EH (cell line): ENCODE measurements at places on chromosomes 11 and 22.

DNA sequence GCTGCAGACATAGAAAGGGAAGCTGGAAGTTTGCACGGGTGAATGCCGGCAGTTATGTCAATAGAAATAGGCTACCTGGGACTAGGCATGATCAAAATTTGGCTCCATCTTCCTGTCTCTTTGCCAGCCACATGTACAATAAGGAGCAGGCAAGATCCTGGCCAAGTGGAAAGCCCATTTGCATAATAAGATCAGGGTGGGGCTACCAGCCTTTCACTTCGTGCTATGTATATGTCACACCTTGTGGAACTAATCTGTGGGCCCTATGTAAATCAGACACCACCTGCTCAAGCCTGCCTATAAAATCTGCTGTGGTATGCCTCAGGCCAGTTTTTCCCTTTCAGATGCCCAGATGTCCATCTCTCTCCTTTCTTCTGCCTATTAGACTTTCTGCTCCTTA is 79.3 kb upstream of the DRD2 start:
- no peak for DNase-seq

DNA sequence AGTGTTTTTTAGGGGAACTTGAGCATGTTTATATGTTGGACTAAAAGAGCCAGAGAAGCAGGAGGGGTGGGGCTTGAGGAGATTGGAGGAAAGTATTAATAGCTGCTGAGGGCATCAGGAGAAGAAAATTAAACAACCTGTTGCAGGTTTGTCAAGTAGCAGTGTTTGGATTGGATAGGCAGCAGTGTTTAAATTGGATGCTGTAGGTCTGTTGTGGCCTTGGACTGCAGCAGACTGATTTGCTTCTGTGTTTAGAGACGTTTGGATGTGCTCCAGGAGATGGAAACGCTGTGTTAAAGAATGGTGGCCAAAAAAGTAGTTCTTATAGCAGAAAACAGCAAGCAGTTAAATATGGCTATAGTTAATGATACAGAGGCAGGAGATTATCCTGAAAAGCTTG is 5.7 kb downstream of the EIF3L start:
- DNase-seq: no peak

DNA sequence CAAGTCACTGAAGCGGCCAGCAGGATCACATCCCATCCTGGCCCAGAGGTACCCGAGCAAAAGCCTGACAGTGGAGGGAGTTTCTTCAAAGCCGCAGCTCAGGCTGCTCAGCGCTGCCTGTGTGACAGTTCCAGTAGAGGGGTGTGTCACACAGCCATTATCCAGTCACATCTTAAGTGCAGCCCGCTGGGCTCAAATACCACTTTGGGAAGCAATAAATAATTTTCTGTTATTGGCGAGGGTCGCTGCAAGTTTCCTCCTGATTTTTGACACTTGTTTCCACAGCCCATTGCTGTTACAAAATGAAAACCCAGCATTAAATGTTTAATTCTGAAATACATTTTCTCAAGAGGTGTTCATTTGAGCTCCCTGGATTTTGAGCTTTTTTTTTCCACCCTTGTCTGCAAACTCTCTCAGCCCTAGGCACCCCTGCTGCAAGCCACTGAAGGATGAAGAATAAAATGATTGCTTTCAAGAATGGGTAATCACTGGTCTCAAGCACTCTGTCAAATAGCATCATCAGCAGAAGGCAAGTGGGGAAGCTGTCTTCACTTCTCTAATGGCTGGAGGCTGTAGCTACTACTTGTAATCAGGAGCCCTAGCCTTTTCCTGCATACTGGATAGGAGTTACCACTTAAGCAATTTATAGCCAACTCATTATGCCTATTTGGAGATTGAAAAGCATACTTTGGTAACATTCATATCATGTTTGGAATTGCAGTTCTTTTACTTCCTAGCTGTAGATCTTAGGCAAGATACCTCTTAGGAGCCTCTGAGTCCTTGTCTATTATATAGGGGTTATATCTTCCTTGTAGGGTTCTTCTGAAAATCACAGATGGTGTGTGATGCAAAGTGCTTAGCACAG is 373.7 kb downstream of the METTL15 start:
- peak; percentile 57 for DNase-seq

DNA sequence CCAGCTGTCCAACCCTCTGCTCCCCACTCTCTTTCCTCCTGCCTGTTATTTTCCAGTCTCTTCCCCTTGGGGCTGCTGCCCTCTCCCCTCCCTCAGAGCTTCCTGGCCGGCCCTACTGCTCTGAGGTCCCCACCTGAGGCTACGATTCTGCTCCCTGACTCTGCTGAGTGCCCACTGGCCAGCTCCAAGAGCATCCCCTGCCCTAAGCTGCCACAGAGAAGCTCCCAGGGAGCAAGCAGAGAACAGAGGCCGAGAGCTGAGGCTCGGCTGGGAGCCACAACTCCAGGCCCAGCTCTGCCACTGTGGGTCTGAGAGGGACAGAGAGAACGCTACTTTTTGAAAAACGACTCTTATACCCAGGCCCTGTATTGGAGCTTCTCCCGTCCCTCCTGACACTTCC is 61.1 kb downstream of the CHRDL2 start:
- no peak for DNase-seq

DNA sequence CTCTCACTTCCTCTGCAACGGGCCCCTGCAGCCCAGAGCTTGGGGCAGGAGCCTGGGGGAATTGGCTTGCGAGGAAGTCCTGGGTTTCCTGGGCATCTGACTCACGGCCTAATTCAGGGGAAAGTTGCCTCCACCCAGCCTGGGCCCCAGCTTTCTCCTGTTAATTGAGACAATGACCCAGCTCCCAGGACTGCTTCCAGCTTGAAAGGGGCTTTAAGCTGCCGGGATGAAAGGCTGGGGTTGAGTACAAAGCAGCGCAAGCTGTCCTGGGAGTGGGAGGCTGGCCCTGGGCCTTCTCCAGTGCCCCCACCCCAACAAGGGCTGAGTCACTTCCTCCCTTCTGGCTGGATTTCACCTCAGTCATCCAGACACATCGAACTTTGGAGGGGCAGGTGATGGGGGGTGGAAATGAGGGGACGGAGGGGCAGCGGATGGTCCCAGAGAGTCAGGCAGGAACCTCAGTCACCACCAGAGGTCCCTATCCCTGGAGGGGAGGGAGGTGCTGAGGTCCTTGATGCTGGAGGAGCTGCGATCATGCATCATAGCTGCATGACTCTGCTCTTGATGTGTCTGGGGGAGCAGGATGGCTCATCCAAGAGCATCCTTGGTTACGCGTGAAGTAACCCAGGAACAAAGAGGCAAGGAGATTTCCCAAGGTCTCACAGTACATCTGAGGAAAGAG is 30.1 kb upstream of the OAF start:
- peak; percentile 68 for DNase-seq

- peak; percentile 41 for DNase-seq
Observed at GRCh38 chr11:78424334-78425270, 7.0 kb upstream of the GAB2 start.

- peak; percentile 65 for DNase-seq
Observed at GRCh38 chr11:64252003-64252872, 908 bp downstream of the PLCB3 start.

GRCh38 chr11:15471895-15472799 is 357.4 kb downstream of the INSC start:
- DNase-seq: no peak

DNA sequence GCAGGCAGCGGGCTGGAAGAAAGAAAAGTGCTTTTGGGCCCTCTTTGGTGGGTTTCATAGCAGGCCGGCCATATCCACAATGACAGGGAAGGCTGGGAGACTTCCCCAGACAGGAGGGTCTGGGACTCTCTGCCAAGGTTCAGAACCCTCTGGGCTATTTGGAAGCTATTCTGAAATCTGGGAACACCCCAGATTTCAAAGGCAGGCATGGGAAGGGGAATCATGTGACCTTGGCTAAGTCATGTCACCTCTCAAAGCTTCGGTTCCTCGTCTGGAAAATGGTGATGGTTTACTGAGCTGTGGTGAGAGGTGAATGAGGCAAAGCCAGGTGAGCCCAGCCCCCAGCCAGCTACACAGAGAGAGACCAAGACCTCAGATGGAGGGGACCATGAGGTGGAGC is 4.6 kb downstream of the CASTOR1 start:
- no peak for DNase-seq

- DNase-seq: no peak
Observed at GRCh38 chr11:82747471-82747870, 13.8 kb upstream of the FAM181B start.

DNA sequence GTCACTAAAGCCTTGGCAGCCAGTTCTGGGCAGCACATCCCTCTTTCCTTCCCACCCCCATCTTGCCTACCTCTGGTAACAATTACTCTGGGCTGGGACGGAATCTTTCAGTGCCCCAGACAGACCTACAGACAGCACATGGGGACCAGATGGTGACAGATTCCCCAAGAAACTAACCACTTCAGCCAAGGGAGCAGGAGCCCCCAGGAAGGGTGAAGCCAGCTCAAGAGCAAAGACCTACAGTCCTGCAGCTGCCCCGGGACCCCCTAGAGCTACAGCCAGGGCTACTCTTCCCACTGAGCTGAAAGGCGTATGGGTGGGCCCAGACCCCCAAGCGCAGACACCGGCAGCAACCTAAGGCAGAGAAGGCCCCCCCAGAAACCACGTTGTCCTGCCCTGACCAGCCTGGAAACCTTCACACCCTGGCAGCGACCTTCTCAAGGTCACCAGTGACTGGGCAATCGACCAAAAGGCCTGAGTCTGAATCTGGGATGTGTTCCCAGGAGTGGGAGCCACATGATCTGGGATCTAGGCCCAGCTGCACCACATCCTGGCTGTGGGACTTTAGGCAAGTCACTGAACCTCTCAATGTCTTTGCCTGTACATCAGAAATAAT is 65.8 kb downstream of the LRRC32 start:
- DNase-seq: peak; percentile 81

DNA sequence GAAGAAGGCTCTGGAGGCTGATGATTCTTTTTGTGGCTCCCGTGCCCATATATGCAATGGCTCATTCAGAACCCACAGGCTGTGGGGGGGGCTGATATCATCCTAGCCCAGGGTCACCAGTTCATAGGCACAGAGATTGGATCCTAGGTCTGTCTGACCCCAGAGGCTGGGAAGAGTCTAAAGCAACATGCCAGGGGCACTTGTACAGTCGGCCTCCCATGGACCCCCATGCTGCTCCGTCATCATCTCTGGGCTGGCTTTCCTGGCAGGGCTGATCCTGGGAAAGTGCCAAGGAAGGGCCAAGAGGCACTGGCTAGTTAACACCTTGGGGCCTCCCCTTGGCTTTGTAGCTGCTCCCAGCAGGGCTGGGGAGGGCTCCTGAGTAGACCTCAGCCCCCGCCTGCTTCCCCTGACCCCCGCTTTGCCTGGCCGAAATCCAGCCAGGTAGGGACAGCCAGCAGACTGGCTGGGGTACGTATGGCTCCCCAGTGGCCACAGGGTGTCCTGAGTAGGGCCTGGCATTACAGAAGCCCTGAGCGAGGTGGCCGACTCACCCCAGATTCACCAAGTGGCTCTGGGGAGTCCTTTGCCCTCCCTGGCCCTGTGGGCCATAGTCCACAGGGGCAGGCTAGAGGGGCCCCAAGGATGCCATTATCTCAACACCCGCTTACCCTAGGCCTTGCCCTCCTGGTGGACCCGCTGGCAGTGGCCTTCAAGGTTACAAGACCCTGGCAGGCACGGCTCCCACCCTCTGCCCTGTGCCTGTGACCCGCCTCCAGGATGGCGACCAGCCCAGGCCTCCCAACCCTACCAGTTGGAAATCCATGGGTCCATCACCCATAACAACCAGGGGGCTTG is 22.5 kb downstream of the FADS3 start:
- no peak for DNase-seq

DNA sequence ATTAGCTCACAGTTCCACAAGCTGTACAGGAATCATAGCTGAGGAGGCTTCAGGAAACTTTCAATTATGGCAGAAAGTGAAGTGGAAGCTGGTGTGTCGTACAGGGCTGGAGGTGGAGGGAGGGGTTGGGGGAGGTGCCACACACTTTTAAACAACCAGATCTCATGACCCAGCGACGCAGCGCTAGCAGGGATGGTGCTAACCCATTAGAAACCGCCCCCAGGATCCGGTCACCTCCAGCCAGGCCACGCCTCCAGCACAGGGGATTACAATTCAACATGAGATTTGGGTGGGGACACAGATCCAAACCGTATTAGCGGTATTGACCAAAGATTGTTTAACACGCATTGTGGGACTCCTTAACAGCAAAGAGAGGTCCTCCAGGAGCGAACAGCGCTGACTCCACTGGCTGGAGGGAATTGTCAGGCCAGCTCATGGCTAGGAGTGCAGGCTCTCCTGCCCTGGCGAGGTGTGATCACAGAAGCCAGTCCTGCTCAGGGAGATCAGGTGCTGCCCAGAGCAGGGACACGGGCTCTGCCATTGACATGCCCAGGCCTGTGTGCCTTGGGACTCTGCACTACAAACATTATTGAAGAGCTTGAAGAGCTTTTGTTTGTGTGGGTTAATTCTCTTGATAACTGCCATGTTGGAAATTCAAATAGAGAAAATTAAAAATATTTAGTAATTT is 215.3 kb downstream of the TBC1D22A start:
- DNase-seq: no peak
